Foreskin keratinocyte (primary cell): ENCODE measurements at places on chromosomes 7 and 10.

DNA sequence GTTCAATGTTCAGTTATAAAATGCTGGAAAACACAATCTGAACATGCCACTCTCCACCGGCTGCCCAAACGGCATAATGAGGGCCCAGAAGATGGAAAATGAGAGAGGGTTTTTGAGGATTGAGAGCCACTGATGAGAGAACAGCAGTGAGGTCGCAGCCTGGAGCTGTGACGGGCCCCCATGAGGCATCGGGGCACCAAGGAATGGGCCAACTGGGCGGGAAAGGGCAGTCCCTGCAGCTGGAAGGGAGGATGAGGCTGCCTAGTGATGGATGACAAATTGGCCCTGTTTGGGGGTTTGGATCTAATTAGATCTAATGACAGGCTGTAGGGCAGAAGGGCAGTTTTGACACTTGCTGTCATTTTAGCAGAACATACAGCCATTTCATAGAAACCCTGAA, 39.1 kb downstream of the WNT2 start:
- DNase-seq = no peak

GRCh38 chr7:50808282-50808888, 25.7 kb upstream of the GRB10 start:
- no peak for DNase-seq

DNA sequence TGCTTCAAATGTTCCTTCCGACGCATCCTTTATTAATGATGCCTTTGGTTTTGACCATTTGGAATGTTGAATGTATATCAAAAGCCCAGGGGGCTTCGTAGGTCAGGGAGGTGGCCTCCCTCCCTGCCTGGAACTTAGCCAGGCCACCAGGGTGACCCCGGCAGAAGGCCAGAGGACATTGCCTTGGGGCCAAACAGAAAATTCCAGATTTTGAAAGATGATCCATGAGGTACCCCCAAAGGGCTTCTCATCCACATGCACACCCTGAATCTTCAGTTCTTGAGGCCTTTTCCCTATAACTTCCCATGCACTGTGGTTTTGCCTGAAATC, 171.7 kb downstream of the ADAM12 start:
- DNase-seq = no peak

GRCh38 chr10:131013281-131013912, 298.1 kb downstream of the TCERG1L start:
- DNase-seq = no peak

DNA sequence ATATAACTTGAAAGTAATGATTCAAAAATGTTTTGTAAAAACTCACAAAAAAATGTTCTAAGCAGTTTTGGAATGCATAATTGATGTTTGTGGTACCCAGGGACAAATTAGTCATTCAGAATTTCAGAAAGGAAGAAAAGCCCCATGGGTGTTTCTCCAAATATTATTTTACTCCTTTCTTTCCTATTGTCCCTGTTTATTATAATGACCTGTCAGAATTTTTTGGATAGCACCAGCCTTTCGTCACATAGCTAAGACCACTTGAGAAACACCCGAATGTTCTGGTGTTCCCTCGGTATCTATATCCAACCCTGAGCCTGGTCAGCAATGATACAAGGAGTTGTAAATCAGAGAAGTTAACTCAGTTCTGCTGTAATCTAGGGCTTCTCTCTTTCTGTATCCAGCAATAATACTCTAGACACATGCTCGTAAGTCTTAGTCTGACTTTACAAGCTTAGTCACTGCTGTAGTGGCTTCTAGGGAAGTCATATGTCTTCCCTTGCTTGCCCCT, 64.8 kb upstream of the MEOX2 start:
- DNase-seq = no peak

DNA sequence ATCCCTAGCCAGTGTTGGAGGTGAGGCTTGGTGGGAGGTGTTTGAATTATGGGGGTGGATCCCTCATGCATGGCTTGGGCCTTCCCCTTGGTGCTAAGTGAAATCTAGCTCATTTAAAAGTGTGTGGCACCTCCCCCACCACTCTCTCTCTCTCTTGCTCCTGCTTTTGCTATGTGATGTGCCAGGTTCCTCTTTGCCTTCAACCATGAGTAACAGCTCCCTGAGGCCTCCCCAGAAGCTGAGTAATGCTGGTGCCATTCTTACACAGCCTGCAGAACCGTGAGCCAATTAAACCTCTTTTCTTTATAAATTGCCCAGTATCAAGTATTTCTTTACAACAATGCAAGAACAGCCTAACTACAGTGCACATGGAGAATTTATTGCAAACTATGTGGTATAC, 188.8 kb upstream of the POT1 start:
- peak; percentile 42 for DNase-seq

DNA sequence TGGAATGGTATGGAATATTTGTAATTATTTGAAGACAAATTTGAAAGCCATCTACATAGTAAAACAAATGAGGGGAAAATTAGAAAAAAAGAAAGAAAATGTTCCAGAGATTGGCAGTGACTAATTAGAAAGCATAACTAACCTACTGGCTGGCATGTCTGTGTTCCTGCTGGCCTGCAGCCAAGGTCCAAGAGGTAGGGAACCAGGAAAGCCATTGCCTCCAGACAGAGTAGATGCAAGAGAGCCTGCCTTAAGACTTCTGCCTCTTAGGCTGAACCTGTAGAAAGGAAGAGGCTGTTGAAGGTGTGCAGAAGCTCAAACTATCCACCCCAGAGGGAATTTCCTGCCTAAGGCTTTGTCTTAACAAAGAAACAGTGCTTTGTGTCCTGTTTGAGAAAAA, 982.0 kb downstream of the SORCS1 start:
- DNase-seq = no peak

DNA sequence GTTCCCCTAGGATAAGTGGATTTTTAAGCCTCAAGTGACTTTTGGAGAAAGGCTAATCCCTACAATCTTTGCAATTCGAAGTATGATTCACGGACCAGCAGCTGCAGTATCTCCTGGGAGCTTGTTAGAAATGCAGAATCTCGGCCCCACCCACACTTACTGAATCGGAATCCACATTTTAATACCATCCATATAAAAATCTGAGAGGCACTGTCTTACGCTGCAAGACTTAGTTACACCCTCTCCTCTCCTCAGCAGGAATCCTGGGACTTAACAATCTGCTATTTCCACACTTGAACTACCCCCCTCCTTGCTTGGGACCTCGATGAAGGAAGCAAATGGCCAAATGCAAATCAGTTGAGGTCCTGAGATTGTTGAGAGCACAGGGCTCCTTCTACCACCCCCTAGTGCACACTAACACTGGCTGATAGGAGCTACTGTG, 21.0 kb downstream of the ITPRIP start:
- DNase-seq = no peak

DNA sequence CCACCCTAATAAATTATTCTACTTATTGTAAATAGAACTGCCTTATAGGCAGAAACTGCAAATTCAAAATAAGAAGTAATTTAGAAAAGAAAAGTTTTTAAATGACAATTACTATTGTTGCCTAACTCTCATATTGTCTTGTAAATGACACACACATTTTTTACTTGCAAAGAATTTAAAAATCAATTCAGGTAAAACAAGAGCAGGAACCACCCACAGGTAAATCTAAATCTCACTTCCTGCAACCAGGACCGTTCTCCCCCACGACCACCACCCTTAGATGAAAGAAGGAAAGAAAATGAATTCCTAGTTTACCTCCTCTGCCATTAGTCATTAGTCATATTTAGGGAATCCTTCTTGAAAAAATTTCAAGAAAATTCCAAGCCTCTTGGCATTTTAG, 4.8 kb upstream of the AASS start:
- no peak for DNase-seq

DNA sequence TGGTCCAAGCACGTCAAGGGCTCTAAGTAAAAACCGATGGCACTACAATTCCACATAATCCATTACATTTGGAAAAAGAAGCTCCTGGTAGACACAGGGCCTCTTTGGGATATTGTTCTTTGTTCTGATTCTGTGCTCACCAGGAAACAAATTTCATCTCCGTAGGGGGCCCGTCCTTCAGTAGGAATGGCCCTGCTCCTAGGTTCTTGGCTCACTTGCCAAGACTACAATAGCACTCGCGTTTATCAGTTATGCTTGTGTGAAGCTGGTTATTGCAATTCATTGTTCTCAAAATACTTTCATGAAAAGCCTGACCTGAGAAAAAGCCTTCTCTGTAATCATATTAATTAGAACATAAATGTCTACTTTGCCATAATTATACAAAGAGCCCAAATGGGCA, 10.3 kb upstream of the ZC3HAV1L start:
- DNase-seq = no peak

GRCh38 chr7:73918926-73919693, 58.2 kb downstream of the TMEM270 start:
- DNase-seq = no peak

DNA sequence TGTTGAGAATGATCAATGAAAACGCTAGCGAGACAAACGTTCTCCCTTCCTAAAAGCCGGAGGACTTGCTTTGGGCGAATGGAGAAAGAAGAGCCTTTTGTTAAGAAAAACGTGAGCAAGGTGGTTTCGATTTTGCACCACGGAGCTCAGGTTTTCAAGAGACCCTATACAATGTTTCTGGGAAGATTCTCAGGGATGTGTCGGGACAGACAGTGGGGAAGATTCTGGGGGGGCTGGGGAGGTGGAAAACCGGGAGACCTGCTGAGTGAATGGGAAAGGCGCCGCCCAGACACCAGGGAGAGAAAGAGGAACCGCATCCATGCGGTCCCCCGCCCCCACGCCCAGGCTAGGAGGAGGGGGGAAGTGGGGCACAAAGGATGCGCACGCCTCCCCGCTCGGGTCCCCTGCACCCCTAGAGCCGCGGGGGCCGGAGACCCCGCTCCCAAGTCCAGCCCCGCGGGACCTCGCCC, 745 bp downstream of the YWHAG start:
- no peak for DNase-seq

GRCh38 chr7:137828456-137828855, 18.3 kb downstream of the DGKI start:
- DNase-seq = no peak

DNA sequence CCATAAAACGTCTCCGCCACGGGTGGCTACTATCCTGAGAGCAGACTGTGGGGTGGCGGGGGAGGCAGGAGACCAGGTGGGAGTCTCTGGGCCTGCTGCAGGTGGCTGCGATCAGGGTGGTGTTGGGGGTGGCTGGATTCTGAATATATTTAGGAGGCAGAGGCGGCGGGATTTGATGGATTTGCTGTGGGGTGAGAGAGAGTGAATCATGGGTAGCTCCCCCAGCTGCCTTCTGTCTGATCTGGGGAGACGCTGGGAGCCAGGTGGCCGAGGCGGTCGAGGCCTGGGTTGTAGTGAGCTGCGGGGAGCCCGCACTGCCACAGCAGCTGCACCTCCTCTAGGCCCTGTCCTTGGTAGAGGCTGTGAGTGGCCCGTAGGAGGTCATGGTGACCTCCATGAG, 48.2 kb upstream of the PFKFB3 start:
- DNase-seq = no peak

- no peak for DNase-seq
Measured at GRCh38 chr7:5143935-5144903, 45.8 kb upstream of the WIPI2 start.

GRCh38 chr10:6173203-6173602, 29.5 kb upstream of the PFKFB3 start:
- no peak for DNase-seq

GRCh38 chr10:43082746-43083145, 5.9 kb downstream of the RET start:
- DNase-seq = no peak

- DNase-seq = no peak
Measured at GRCh38 chr7:135428011-135428410, 81.9 kb downstream of the CNOT4 start.

- no peak for DNase-seq
Measured at GRCh38 chr7:55502124-55502857, 70.0 kb downstream of the VOPP1 start.

- DNase-seq = no peak
Measured at GRCh38 chr10:120505056-120505455, 48.0 kb downstream of the PLPP4 start.

- DNase-seq = peak; percentile 80
Measured at GRCh38 chr7:120996333-120996987, 7.9 kb downstream of the CPED1 start.

GRCh38 chr7:2224491-2224928, 8.2 kb downstream of the MAD1L1 start:
- no peak for DNase-seq

GRCh38 chr7:128734890-128735289, 4.3 kb upstream of the CALU start:
- no peak for DNase-seq

GRCh38 chr7:28091190-28091589, 89.4 kb downstream of the JAZF1 start:
- no peak for DNase-seq
